ENCODE measurements at places on chromosomes 5 and 9. TPM values are rescaled to one million over a fixed set of nuclear protein-coding genes. Genes with fewer than 3 reads are reported as not detected.

DNA sequence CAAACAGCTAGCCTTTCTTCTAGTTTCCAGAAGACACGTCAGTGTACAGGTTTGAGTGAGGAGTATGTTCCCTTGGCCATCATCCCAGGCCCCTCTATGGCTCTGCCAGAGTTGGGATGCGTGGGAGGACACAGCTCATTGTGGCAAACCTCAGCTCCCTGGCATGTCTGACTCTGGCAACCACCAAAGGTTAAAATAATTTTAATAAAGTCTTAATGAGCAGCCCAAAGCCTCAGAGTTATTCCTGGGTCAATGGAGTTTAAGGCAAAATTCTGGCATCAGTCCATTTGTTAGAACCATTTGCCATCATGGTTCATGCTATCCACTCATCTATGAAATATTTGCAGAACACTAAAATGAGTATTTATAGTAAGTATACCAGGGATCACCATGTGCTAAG lies 79.8 kb upstream of the PAPPA start:
- DNase-seq, result no peak

GRCh38 chr9:100474082-100474923 lies 1.4 kb downstream of the TMEFF1 start:
- no peak for DNase-seq

- DNase-seq, result no peak
Observed at GRCh38 chr5:131482617-131483016, 152.4 kb downstream of the RAPGEF6 start.

DNA sequence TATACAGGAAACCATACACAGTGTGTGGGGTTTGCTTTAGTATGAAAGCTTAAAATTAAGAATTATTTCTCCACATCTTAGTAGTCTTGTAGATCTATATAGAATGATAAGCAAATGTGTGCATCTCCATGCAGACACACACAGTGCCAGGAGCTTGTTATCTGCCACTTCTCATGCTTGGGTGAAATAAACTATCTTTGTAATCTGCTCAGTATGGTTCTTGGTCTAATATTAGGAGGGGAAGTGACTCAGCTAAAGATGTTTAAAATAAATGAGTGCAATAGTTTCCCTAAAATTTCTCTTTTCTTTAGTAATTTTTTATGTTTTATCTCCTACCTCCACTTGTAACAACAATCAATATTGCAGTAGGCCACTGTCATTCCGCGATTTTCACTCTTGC lies 689.6 kb downstream of the TAF11L14 start:
- DNase-seq, result no peak

DNA sequence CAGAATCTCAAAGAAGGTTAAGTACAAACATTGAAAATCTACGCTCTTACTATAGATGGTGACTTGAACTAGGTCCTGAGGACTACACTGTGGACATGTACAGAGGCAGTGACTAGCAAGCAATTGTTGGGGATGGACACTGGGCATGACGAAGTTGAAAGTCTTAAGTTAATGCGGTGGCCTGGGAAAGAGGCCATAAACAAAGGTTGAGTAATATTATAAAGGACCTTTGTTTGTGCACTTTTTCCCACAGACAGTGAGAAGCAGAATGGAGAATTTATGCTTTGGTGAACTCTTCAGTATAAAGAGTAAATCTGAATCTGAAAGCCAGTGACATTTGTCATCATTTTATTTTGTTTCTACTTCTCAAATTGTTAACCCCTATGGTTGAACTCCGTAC lies 15.3 kb downstream of the ALDH1A1 start:
- no peak for DNase-seq

DNA sequence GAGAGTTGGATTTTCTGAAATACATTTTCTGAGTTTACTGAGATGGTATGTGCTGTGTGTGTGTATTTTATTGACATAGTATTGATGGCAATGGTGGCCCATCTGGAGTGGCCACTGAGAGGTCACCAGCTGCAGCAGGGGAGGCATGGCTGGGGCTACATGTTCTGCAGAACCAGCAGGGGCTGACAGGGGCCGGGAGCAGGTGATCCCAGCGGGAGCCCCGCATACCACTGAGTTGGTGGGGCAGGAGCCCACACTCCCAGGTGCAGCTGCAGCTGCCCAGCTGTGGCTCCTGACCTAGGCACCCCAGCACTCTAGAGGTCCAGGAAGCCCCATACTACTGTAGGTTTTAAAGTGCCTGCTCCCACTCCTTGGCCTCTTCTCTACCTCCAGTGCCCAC lies 1044.2 kb upstream of the CDH9 start:
- no peak for DNase-seq

The KLF4 gene
- 0.96 TPM for total RNA-seq

The PRR16 gene
- total RNA-seq, result not detected

The SPATA9 gene
- total RNA-seq, result not detected

The SPEF2 gene
- 13.2 TPM for total RNA-seq
